ENCODE measurements at places on chromosomes 3 and 15. TPM values are rescaled to one million over a fixed set of nuclear protein-coding genes. Genes with fewer than 3 reads are reported as not detected.

DNA sequence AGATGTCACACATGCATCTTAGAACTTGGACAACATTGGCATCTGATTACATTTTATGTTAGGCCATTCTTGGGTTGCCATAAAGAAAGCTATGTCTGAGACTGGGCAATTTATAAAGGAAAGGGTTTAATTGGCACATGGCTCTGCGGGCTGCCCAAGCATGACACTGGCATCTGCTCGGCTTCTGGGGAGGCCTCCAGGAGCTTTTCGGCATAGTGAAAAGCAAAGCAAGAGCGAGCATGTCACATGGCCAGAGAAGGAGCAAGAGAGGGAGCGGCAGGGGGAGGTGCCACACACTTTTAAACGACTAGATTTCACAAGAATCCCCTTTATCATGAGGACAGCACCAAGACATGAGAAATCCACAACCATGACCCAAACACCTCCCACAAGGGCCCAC is 11.3 kb downstream of the RYR3 start:
- no peak for DNase-seq

DNA sequence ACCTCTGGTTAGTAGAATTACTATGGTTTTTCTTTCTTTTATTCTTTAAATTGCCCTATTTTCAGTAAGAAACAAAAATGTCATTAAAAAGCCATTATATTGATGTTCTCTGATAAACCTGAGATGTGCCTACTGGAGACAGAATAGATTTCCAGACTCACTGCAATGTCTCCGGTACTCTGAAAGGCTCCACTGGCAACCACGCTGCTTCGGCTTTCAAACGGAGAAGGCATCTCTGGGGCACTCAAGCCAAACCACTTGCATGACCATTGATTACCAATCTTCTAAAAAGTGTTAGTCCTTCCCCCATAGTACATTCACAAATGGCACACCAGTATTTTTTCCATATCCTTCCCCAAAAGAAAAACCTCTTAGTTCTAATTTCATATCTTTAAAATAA is 82.6 kb downstream of the CBLB start:
- no peak for DNase-seq

GRCh38 chr3:32592696-32593353 is 22.2 kb upstream of the DYNC1LI1 start:
- no peak for DNase-seq

GRCh38 chr15:33343275-33343674 is 32.5 kb downstream of the RYR3 start:
- DNase-seq, result no peak

DNA sequence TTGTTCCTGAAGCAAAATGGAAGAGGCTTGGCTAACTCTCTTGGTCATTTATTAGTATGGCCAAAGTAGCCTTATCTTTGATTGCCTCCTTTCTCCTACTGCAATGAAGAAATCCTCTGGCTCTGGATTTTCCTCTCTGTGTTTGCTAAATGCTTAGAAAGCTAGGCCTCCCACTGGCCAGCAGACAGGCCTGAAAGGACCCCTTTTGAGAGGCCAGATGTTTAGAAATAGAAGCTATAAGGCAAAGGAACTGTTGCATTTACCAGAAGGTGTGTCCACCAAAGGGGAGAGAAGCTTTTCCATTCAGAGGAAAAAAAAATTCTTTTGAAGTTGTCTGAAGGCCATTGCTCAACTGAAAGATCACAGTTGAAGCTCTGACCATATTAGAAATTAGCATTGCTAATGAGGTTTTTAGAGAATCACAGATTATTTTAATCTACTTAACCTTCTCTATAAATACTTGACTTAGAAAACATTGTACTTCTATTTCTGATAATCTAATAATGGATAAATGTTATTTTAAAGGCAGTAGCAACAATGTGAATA is 160.8 kb downstream of the SYNPR start:
- DNase-seq, result no peak

DNA sequence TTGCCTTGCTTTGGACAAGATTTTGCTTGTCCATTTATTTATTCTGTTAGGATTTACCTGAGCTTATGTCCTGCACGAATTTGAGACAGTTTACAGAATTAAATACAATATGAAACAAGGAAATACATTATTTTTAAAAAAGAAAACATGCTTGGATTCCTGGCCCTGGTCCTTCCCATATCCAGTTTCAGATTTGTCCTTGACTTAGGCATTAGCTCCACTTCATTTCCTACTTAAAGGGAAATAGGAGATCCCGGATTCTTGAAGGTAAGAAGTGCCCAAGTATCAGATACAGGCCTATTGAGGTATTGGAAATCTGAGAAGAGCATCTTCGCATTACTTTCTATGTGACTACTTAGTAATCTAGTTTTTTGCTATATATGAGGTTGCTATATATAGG is 672.0 kb downstream of the SI start:
- no peak for DNase-seq

Gene TPRA1
- 24.4 TPM for total RNA-seq

DNA sequence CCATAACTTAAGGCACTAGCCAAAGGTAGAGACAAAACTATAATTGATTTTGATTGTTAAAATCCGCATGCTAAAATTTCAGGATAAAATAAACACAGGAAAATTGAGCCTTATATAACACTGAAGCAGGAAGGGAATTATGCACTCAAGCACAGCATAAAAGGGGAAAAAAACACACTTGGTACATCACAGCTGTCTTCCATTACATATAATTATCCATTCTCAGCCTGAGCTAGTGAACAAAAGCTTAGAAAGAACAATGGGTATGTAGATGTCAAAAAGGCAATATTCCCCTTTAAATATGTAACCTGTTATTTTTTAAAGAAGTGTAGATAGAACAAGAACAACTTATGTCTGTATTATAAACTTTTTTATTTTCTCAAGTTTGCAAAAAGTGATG is 899.2 kb downstream of the ROBO1 start:
- no peak for DNase-seq

GRCh38 chr3:171784387-171784786 is 25.9 kb downstream of the PLD1 start:
- no peak for DNase-seq

DNA sequence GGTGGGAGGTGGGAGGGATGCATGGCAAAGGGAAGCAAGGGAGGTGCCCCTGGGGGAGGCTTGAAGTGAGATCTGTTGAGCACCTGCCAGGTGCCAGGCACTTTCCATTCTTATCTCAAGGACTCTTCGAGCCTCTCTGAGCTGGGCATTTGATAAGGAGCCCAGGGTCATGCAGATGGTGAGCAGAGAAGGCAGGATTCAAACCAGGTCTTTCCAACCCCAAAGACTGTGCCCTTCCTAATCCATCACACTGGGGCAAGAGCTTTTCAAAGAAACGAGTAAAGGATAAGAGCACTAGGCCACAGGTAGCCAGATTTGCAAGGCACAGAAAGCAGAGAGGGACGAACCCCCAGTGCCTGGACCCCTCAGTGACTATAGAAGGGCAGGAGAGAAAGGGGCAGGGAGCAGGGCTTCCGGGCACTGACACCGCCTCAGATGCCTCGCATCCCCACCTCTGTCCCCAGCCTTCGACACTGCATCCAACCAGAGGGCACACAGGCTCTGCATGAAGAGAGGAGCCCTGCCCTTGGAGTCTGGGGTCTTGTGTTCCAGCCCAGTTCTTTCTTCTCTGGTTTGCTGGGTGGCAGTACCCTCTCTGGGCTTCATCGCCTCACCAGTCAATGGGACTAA is 21.0 kb downstream of the IGDCC4 start:
- no peak for DNase-seq

Gene CRELD1
- total RNA-seq, result 8.3 TPM

Gene RYR3
- 20.0 TPM for total RNA-seq

GRCh38 chr3:33377489-33377888 is 62.7 kb downstream of the UBP1 start:
- DNase-seq, result no peak

GRCh38 chr15:25724899-25725298 is 138.2 kb downstream of the ATP10A start:
- DNase-seq, result no peak

- DNase-seq, result no peak
Measured at GRCh38 chr15:73813589-73813988, 59.8 kb upstream of the TBC1D21 start.

DNA sequence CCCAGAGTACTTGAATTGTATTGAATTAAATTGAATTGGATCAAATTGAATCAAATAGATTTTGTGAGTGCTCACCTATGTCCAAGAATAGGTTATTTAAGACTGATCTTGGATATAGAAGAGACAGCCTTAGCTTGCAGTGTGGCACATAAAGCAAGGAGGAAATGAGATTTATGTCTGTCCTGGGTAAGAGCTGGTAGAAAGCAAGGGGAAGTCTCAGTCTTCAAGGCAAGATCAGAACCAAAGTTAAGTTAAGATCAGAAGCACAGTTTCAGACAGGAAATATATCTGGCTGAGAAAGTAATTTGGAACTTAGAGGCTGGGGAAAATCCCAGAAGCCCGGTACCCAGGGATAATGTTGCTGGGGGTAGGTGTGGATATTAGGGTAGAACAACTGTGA is 244.4 kb upstream of the ARPP21 start:
- no peak for DNase-seq

Gene VPS18
- 16.6 TPM for total RNA-seq

Gene CLRN1
- total RNA-seq, result not detected

GRCh38 chr15:63023351-63023945 is 19.1 kb upstream of the TPM1 start:
- DNase-seq, result no peak

DNA sequence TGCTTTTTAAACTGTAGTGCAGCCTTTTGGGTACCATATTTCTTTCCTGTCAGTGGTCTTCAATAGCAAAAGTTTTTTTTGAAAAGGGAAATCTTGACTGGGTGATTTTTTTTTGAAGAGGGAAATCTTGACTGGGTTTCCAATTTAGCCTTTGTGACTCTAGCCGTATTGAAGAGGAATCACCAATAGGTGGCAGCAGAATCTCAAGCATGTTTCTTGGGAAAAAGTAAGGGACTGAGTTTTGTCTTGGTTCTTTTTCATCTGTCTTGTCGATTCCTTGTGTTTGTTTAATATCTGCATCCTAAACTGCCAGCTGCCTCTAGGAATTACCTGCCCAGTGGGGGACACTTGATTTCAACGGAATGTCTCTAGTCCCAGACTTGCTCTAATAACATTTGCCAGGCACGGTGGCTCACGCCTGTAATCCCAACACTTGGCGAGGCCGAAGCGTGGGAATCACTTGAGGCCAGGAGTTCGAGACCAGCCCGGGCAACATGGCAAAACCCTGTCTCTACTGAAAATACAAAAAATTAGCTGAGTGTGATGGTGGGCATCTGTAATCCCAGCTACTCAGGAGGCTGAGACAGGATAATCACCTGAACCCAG is 89.2 kb downstream of the RBPMS2 start:
- peak; percentile 30 for DNase-seq

- DNase-seq, result peak; percentile 45
Measured at GRCh38 chr3:193830791-193831191, 237.8 kb downstream of the OPA1 start.

GRCh38 chr15:84793431-84794161 is 23.6 kb upstream of the ALPK3 start:
- DNase-seq, result no peak

DNA sequence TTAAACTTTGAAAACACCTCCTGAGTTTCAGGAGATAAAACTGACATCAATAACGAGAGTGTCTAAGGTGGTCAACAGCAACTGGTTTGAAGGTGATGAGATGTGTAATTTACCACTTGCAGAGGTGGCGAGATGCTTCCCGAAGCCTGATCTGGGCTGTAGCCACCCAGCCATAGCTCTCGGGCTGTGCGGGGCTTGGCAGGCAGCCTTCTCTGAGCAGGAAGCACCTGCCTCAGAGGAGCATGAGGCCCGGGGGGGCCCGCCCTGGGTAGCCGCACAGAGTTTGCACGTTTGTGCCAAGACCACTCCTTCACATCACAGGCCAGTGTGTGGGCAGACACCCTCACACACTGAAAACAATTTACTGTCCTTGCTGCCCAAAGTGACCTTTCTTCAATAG is 220.3 kb downstream of the CACNA2D3 start:
- DNase-seq, result no peak

DNA sequence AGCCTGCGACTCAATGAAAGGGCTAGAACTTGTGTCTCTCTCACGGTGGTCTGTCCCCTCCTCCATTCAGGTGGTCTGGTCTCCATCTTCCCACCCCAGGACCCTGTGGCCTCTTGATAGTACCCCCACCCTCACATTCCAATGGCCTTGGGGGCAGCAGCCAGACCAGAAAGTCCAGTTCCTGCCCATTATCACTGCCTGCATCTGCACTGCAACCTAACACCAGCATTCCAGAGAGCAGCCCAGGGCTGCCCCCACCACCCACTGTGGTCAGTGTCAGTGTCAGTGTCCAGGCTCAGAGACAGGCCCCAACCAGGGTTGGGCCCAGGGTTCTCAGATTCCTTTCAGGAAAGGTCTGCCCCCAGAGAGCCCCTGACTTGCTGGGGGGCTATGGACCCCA is 12.6 kb downstream of the IGDCC3 start:
- DNase-seq, result peak; percentile 54

GRCh38 chr3:51696954-51697353 is 9.9 kb upstream of the GRM2 start:
- no peak for DNase-seq

DNA sequence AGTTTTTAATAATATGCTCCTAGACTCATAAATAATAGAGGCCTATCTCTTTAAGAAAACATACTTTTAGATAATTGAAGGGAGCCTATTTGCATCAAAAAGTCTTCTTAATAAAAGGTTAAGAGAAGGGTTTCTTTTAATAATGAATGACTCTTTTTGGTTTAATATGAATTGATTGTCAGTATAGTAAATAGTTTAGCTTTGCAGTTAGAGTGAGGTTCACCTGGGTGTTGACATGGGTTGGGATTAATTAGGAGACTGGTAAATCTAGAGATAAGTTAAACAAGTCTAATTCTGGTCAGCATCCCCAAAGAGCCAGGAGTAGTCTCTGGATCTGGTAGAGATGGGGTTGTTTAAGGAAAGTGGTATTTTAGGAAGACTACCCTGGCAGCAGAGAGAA is 43.0 kb downstream of the KAT2B start:
- no peak for DNase-seq
